ENCODE measurements at places on chromosomes 4 and X.

- DNase-seq: no peak
These were observed 14.2 kb downstream of the DHX15 start for GRCh38 chr4:24570172-24570571.

DNA sequence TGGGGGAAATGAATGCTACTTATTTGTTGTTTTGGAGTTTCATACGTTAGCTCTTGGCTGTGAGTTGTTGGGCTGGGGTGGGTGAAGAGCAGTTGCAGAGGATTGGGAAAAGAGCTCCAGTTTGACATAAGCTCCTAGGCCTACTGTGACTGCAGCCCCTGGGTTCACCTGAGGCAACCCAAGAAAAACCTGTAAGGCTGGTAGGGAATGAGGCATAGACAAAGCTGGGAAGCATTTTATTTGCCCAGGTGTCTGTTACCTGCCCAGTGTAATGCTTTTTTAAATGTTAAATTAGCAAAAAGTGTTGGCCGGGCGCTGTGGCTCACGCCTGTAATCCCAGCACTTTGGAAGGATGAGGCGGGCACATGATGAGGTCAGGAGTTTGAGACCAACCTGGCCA is 160.0 kb downstream of the FHIP1A start:
- no peak for DNase-seq

- no peak for DNase-seq
These were observed 1194.6 kb downstream of the ADGRL3 start for GRCh38 chr4:62394766-62395165.

GRCh38 chr4:144738649-144739048 is 92.7 kb downstream of the HHIP start:
- DNase-seq: no peak

DNA sequence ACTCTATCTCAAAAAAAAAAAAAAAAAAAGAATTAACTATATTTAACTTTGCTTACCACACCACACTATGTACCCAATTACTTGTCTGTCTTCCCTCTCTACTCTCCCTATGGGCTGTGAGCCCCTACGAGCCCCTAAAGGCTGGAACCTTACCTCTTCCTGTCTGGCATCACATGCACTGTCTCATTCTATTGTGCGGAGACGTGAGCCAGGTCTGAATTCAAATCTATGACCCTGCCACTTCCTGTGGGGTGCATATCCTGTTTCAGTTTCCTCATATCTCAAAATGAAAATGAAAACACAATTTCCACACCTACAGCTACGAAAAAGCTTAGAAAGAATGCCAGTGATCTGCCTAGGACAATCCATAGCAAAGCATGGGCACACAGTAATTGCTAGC is 42.9 kb upstream of the HS3ST1 start:
- DNase-seq: peak; percentile 44

- no peak for DNase-seq
These were observed 27.8 kb downstream of the PIR start for GRCh38 chrX:15465347-15465746.

GRCh38 chr4:183264614-183265013 is 55.5 kb downstream of the CLDN22 start:
- no peak for DNase-seq

DNA sequence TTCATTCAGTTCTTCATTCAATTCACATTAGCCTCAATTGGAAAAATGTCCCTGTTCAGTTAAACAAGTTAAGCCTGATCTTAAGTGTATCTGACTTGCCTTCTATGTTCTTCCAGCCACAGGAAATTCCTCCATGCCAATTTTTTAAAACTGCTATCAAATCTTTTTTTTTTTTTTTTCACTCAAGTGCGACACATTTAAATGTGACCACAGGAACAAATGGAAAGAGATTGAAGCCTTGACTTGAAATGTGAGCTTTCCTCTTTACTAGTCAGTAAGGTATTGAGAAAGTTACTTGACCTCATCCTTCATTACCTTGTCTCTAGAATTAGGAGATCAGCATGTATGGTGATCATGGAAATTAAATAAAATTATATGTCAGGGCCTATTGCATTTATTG is 165.1 kb downstream of the SLIT2 start:
- DNase-seq: no peak

- DNase-seq: no peak
These were observed 79.2 kb upstream of the ACSL4 start for GRCh38 chrX:109812236-109812635.

- no peak for DNase-seq
These were observed 14.5 kb downstream of the CLCN4 start for GRCh38 chrX:10171249-10171648.

DNA sequence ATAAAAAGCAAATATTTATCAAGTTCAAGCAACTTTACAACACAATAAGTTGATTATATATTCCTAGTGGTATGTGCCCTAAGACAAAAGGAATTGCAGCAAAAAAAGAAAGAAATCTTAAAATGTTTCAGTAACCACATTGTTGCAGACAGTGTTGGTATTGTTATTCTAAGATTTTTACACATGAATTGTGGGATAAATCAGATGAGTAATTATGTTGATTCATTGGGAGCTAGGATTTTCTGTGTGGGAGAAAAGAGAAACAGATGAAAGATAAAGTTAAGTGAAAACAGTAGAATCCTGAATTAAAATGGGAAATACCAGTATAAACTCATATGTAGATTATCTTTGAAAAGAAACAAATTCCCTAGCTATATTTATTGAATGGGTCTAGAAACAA is 362.4 kb downstream of the PPP3CA start:
- no peak for DNase-seq

DNA sequence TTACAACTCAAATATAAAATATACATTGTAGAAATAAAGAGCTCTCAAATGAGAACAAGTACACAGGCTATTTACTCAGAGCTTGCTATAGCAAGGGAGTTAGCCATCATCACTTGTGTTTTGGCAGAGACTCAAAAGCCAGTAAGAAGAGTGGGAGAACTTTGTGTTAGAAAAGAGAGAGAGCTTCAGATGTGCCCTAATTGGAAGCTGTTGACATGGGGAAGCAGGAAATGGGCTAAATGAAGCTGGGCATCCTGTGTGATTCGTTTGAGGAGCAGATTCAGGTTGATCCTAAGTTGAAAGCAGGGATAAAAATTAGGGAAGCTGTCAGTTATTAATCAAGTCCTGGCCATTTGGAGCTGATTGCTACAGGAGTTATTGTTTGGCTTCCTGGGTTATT is 207.4 kb upstream of the MAOA start:
- DNase-seq: no peak

GRCh38 chr4:128379860-128380259 is 92.2 kb upstream of the PGRMC2 start:
- DNase-seq: no peak

GRCh38 chrX:40871385-40872082 is 136.2 kb upstream of the MED14 start:
- no peak for DNase-seq

DNA sequence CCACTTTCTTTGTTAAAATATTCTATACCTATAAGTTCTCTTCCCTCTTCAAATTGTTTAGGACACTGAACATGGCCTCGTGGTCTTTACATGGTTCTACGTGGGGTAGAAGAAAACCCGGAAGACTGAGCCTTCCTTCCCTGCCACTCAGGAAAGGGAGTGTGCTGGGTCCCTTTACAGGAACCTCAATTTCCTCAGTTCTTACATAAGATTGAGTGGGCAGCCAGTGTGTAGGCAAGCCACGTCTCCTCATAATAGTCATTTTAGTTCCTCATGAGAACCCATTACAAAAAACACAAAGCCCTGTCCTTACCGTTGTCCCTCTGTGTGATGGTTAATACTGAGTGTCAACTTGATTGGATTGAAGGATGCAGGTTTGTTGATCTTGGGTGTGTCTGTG is 28.7 kb upstream of the SMIM10L2A start:
- no peak for DNase-seq

DNA sequence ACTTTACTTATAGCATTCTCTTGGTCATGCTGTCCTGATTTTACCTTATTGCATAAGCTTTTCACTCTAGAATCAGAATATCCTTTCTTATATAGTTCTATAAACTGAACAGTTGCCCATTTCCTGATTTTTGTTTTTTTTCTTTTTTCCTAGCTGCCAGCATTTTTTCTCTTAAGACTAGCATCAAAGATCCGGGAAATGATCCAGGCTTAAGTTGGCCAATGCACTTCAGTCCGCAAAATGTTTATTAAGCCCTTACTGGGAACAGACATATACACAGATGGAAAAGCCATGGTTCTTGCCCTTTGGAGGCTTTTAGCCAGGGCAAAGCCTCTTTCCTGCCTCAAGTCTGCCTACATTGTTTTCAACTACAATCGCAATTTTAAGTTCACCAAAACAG is 10.1 kb upstream of the BMP2K start:
- no peak for DNase-seq

DNA sequence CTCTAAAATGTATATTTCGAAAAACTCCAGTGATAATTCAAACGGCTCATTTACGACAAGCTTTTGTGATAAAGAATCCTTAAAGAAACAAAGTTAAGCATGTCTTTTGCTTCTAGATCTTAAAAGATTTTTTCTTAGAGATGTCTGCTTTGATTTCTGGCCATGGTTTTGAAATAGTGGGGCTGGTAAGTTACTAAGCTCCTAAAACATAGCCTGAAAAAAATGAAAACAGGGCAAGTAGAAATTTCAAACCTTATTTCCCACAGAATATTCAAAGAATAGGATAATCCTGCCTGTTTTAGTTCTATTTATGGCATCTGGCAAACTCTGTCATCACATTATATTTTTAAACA is 318.3 kb downstream of the ARHGAP24 start:
- DNase-seq: no peak

DNA sequence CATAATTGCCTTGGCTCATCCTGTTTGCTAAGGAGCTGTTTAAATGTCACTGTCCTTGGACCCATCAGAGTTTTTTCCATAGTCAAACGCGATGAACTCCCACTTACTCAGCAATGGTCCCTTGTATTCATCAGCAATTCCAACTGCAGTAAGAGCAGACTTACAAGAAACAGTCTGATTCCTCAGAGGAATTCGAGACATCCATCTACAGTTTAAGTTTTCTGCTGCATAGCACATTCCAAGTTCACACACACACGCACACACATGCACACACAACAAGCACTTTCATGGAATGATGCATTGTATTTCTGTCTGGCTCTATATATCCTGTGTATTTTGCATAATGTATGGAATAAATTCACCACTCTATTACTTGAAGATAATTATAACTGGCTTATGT is 32.7 kb upstream of the TMEM150C start:
- no peak for DNase-seq

- DNase-seq: no peak
These were observed 42.6 kb downstream of the KDR start for GRCh38 chr4:55082756-55083155.

- DNase-seq: no peak
These were observed 16.7 kb upstream of the WDR44 start for GRCh38 chrX:118329175-118329574.

- no peak for DNase-seq
These were observed 142.0 kb upstream of the TEX13D start for GRCh38 chrX:124190440-124190839.

DNA sequence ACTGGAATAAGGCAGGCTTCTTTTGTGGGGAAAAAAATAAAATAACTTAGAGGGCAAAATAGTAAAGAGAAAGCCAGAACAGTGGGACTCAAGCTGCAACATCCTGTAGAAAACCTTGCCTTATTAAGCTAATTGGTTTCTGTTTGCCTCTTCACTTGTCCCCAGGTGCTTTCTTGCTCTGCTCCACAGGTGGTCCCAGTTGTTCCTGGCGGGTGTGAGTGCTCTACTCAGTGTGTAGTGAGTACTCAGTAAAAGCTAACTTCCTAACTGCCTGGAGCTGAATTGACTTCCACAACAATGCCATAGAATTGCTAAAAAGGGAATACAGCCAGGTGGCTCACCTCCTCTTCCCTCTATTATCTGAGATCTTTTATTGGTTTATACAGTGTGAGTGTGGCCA is 930.2 kb downstream of the C4orf33 start:
- DNase-seq: no peak

- DNase-seq: no peak
These were observed 46.3 kb upstream of the AFAP1 start for GRCh38 chr4:7985891-7986441.

DNA sequence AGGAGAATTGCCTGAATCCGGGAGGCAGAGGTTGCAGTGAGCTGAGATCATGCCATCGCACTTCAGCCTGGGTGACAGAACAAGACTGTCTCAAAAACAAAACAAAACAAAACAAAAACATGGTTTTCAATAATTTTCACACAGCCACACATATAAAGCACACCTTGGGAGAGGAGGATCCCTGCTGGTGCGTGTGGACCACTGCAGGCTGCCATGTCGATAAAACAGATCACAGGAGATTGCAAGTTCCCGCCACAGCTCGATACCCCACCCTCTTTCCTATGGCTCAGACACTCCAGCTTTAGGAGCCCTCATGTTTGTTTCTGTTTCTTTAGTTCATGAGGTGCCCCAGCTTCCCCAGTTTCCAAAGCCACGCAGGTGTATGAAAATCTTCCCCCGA is 31.3 kb upstream of the CLDN24 start:
- no peak for DNase-seq

- no peak for DNase-seq
These were observed 15.6 kb downstream of the RPGR start for GRCh38 chrX:38311743-38312142.

DNA sequence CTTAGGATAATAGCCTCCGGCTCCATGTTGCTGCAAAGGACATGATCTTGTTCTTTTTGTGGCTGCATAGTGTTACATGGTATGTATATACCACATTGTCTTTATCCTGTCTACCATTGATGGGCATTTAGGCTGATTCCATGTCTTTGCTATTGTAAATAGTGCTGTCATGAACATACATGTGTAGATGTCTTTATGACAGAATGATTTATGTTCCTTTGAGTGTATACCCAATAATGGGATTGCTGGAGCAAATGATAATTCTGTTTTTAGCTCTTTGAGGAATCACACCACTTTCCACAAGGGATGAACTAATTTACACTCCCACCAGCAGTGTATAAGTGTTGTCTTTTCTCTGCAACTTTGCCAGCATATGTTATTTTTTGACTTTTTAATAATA is 4.6 kb downstream of the RAB33B start:
- no peak for DNase-seq

- DNase-seq: no peak
These were observed 52.4 kb downstream of the HPGDS start for GRCh38 chr4:94290245-94290644.

GRCh38 chr4:157722146-157722545 is 450.7 kb downstream of the GASK1B start:
- no peak for DNase-seq

GRCh38 chrX:10109695-10110094 is 47.1 kb upstream of the CLCN4 start:
- DNase-seq: no peak

GRCh38 chr4:174996079-174996478 is 77.9 kb downstream of the ADAM29 start:
- DNase-seq: no peak

- no peak for DNase-seq
These were observed 54.4 kb upstream of the NAP1L5 start for GRCh38 chr4:88752076-88752463.

GRCh38 chr4:154464654-154465053 is 26.9 kb downstream of the DCHS2 start:
- DNase-seq: no peak

GRCh38 chr4:55879224-55879623 is 25.8 kb downstream of the EXOC1 start:
- DNase-seq: no peak

- DNase-seq: no peak
These were observed 169.0 kb upstream of the MBNL3 start for GRCh38 chrX:132657876-132658275.

GRCh38 chrX:136639506-136640176 is 8.3 kb upstream of the CD40LG start:
- DNase-seq: no peak

- no peak for DNase-seq
These were observed 166.4 kb downstream of the TRIML1 start for GRCh38 chr4:188305690-188306089.
